Left cardiac atrium (tissue), 4 donors: ENCODE measurements at places on chromosomes 4 and X. TPM values are rescaled to one million over a fixed set of nuclear protein-coding genes. Genes with fewer than 3 reads are reported as not detected.

EDA gene
- 17.5 TPM for total RNA-seq

- DNase-seq = no peak
Observed at GRCh38 chrX:130726661-130727060, 176.3 kb downstream of the ENOX2 start.

WNK3 gene
- 2.1 TPM for total RNA-seq

DNA sequence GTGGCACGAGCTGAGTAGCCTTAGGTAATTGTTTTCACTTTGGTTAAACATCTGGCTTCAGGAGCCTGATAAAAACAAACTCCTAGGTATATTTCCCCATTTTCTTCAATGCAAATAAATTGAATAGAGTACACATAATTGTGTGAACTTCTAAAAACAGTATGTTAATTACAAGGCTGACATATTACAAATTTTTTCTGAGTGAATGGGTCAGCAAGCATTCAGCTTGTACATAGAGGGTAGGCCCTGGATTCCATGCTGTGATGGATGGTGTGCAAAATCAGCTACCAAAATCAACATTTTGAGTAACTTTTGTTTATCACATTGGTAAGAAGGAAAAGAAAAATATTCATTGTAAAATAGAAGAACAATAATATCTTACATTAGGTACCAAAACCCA is 12.2 kb downstream of the TNIP3 start:
- DNase-seq = no peak

- no peak for DNase-seq
Observed at GRCh38 chrX:12709047-12709446, 82.2 kb upstream of the PRPS2 start.

DNA sequence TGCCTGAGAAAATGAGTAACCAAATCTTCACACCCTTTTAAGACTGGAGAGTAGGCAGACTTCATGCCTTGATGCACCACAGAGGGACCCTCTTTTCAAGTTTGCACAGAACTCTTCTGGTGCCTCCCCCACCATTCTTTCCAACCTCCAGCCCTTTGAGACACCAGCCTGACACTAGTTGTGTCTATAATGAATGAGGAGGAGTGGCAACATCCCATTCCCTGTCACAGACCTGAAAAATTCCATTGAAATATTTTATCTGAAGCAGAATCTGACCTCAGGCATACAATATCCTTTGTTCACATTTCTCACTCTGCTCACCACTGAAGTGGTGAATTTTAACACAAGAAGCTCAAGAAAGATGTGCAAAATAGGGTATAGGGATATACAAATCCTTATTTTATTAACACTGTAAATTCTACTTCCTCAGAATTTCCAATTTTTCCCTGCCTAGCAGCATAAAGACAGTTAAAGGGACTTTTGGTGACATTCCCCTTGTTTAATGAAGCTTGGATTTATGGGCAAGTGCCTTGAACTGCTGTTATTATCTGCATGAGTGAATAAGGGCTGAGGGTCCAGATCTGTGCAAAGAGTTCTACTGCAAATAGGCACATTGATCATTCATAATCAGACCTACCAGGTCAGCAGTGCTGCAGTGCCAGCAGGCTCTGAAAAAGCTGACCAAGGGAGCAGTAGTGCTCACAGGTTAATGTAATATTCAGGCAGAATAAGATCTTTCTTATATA is 149.9 kb upstream of the PAQR3 start:
- DNase-seq = no peak
